ENCODE measurements at places on chromosomes 2 and 18. TPM values are rescaled to one million over a fixed set of nuclear protein-coding genes. Genes with fewer than 3 reads are reported as not detected.

GRCh38 chr2:237214030-237214675 lies 128.5 kb downstream of the COPS8 start:
- no peak for DNase-seq

GRCh38 chr2:153477636-153478288 lies 800 bp downstream of the RPRM start:
- no peak for DNase-seq

GRCh38 chr2:189285962-189286645 lies 106.5 kb upstream of the COL5A2 start:
- DNase-seq = peak; percentile 97

The GPN1 gene
- total RNA-seq = 49.0 TPM

GRCh38 chr2:186696290-186696689 lies 2.4 kb downstream of the FAM171B start:
- no peak for DNase-seq

- no peak for DNase-seq
Observed at GRCh38 chr2:85939131-85939530, 50.3 kb upstream of the ST3GAL5 start.

DNA sequence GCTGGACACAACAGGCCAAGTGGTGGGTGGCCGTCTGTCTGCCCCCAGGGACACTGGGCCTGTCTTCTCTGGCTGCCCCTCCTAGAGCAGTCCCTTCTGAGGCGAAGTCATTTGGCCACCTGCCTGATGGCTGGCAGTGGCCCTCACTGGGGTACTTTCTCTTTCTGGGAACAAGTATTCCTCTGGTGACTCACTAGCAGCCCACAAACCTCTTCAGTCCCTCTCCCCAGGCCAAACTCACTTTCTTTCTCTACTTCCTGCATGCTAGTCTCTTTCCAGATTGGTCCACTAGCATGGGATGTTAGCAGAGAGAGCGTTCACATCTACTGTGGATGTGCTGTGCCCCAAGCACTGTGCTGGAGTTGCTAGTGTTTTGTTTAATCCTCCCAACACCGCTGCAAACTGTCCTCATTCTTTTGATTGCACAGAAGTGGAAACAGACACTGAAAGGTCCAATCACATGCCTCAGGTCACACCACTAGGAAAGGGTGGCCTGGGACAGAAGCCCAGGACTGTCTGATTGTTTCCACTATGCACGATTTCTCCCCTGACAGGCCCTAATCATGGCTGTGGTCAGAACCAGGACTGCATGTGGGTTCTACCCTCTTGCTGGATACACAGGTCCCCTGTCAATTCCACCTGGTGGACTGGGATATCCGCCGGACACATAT lies 5.2 kb downstream of the DYSF start:
- peak; percentile 43 for DNase-seq

The BMP10 gene
- not detected for total RNA-seq

The UGT1A5 gene
- total RNA-seq = not detected

The TLX2 gene
- not detected for total RNA-seq

DNA sequence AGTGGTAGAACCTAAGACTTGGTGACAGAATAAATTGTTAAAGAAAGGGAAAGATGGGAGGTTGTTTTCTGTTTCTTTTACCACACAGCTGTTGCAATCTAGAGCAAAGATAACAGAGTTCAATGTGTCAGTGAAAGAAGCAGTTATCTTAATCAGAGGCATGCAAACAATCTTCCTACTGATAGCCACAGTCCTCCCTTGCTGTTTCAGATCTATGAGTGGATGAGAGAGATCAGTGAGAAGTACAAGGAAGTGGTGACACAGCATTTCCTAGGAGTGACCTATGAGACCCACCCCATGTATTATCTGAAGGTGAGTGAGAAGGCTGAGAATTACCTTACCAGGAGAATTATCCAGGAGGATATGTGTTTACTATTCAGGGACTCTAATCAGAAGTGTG lies 15.9 kb downstream of the CPO start:
- peak; percentile 47 for DNase-seq

The STARD6 gene
- total RNA-seq = not detected

DNA sequence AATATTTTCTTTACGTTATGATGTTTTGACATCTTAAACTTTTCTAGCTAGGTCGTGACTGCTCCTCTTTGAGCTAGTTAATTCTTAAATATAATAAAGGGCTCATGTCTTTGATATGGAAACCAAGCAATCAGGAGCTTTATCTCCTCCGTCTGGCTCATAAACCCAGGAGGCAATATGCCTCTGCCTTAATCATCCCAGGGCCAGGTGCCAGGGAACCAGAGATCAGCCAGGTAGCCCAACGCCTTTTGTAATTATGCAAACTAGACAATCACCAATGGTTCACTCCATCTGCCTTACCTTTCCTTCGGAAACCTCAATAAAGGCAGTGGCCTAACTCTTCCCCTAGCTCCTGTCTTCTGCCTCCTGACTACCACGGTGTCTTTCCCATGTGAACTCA lies 213.7 kb downstream of the KCNJ3 start:
- DNase-seq = no peak

DNA sequence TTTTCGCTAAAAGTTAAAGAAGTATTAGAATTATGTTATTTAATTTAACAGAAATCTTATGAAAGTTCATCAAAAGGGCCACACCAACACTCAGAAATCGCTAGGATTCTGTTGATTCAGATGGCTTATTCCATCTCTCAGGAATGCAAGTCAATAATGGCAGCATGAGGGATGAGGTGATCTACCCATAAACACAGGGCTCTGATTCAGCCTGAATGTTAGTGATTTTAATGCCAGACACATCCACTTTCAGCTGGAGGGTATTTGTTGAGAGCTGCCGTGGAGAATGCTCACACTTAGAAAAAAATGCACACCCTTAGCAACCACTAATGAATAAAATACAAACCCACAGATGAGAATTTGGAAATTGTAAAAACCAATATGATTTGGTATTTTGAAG lies 173.3 kb upstream of the ERBB4 start:
- DNase-seq = peak; percentile 53

GRCh38 chr2:174972924-174973323 lies 32.3 kb downstream of the CHN1 start:
- peak; percentile 60 for DNase-seq

DNA sequence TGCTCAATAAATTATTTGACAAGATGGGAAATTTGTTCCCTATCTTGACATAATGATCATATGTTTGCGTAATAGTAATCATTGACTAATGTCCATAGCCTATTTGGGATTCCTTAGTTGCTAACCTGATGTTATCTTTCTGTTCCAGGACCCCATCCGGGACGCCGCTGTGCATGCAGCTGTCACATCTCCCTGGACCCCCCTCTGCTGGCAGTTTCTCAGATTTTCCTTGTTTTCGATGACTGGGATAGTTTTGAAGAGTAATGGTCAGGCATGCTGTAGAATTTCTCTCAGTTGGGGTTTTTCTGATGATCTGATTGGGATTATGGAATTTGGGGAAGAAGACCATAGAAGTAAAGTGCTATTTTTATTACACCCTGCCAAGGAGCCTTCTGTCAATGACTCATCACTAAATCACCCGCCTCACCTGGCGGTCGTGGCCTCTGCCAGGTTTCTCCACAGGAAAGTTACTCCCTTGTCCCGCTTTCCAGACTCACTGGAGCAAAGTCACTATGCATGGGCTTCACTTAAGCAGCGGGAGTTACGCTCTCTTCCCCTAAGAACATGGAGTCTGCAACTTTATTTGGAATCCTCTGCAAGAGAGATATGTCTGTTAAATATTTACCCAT lies 19.9 kb upstream of the TMEM18 start:
- no peak for DNase-seq

DNA sequence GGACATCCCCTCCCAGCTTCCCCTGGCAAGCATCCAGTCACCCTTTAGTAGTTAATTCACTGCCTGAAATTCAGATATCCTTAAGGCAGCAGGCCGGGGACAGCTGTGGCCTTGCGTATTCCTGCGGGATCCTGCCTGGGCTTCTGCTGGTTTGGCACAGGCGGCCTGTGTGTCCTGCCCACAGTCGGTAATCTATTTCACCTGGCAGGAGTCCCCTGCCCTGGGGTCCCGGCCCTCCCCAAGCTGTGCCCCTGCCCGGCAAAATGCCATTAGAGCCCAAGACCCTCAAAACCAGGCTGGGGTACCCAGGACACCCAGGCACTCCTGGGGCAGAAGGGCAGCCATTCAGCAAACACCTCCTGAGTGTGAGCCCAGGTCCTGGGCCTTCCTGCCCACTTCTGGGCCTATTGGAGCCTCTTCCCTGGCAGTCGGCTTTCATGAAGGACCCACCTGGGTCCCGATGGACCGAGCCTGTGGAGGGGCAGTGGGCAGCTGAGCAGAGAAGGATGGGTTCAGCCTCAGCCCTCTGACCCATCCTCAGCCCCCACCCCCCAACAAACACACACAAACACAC lies 11.6 kb downstream of the CROCC2 start:
- DNase-seq = no peak

DNA sequence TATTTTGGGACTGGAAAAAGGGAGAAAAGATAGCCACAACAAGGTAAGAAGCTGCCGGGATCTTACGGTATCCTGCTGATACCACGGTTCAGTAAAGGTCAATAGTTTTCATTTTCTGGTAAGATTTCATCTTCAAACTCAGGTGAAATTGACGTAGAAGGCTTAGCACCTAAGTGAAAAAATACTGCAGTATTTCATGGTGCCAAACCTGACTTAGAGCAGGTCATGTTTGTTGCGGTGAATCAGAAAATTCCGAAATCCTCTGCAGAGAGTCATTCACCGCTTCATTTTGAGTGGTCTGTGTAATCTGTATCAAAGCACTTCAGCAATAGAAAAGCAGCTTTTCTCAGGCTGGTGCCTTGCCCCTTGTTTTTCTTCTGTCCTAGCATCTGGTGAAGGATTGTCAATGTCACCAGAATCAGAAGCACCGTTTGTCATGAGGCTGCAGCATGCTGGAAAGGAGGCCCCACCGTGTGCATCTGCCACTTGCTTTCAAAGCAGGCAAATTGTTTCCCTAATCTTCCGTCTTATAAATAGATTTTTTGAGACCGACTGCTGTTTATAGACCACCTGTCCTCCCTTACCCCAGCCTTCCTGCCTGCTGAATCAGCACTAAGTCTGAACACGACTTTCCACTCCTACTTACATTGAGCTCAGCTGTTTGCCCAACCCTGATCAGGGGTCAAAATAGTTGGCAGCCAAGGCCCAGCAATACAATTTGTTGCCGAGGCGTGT lies 156.3 kb downstream of the EML6 start:
- no peak for DNase-seq

The FBXO36 gene
- total RNA-seq = 1.6 TPM

- no peak for DNase-seq
Observed at GRCh38 chr2:240205772-240206171, 65.3 kb upstream of the OTOS start.

DNA sequence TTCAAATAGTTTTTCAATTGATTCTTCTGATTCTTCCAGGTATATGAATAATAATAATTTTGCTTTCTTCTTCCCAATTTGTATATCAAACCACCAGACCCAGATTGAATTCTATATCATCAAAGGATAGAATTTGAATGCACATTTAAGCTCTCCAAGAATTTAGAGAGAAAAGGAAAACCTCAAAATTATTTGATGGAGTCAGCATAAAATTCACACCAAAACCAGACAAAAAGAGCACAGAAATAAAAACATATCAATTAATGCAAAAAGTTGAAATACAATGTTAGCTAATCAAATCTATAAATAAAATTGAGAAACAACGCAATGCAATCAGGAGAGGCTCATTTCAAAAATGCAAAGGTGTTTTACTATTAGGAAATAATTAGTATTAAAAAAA lies 248.0 kb upstream of the HS6ST1 start:
- no peak for DNase-seq

- peak; percentile 58 for DNase-seq
Observed at GRCh38 chr2:20447437-20448245, 767 bp downstream of the RHOB start.

DNA sequence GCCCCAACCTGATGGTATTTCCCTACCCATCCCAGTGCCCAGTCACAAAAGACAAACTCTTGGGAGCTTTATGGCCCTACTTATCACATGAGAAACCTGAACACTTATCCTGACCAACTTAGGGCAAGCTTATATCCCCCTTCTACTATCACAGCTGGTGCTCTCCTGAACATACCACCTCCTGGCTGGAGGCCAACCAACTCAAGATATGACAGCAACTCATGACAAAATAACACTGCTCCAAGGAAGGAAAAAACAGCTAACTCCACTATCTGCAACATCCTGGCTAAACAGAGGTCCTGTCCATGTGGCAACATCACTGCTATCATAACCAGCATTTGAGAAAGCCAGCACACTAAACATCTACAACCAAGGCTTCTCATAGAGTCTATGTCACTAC lies 20.9 kb upstream of the CLASP1 start:
- DNase-seq = peak; percentile 3

GRCh38 chr18:49838381-49838780 lies 25.0 kb upstream of the ACAA2 start:
- DNase-seq = no peak

The CDK5R2 gene
- total RNA-seq = not detected

DNA sequence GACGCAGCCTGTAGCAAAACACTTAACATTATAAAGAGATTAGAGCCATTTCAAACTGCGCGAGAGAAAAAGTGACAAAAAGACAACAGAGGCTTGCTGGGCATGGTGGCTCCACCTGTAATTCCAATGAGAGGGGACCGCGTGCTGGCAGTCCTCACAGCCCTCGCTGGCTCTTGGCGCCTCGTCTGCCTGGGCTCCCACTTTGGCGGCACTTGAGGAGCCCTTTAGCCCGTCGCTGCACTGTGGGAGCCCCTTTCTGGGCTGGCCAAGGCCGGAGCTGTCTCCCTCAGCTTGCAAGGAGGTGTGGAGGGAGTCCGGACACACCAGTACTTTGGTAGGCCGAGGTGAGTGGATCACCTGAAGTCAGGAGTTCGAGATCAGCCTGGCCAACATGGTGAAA lies 9.3 kb upstream of the IFIH1 start:
- DNase-seq = no peak

The CYP27C1 gene
- total RNA-seq = 0.41 TPM

GRCh38 chr18:61502472-61502871 lies 169.2 kb downstream of the CDH20 start:
- DNase-seq = peak; percentile 80

GRCh38 chr18:67510831-67511230 lies 5.7 kb downstream of the DSEL start:
- DNase-seq = peak; percentile 29

The WDFY1 gene
- total RNA-seq = 62.6 TPM

The HOXD13 gene
- not detected for total RNA-seq

DNA sequence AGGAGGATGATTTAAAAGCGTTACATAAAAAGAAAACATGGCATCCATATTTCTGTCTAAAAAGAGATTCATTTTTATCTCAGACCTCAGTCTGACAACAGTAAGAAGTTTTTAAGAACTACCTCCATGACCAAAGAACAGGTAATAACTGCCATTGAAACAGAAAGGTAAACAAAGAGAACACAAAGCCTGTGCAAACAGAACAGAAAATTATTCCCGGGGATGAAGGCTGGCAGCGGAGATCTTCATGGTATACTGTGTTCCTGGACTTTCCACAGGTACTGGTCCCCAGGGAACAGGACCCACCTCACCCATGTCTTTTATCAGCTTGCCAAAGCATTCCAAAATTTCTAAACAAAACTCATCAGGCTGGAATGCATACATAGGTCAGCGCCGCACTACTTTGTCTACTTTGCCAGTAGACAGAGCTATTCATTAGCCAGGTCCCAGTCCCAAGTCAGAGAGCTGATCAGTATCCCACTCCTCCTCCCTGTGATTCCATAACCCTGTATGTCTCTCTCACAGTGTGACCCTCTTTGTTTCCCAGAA lies 277.3 kb downstream of the MBD2 start:
- DNase-seq = no peak

The TCF23 gene
- not detected for total RNA-seq

The RNF138 gene
- 8.6 TPM for total RNA-seq

The MC4R gene
- total RNA-seq = not detected

The MAP2 gene
- 2.1 TPM for total RNA-seq

- no peak for DNase-seq
Observed at GRCh38 chr2:237509905-237510304, 22.9 kb downstream of the MLPH start.

All from fibroblast of the aortic adventitia (primary cell).